ENCODE measurements at places on chromosomes 5 and 9. TPM values are rescaled to one million over a fixed set of nuclear protein-coding genes. Genes with fewer than 3 reads are reported as not detected.

DNA sequence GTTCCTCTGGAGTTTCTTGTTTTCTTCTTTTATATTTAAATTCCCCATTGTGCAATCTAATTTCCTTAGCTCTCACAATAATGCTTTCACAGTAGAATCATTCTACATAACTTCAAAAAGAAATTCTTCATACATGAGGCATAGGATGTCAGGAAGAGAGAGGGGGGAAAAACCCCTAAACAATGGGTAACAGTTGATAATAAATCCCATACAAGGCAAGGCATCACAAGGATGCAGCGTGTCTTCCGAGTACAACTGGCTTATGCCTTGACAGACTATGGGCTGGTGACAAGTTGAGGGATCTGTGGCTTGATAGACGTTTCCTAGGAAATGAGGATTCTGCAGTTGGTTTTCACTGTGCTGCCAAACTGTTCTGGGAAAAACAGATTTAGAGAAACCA lies 247.4 kb downstream of the ARL15 start:
- peak; percentile 42 for DNase-seq

DNA sequence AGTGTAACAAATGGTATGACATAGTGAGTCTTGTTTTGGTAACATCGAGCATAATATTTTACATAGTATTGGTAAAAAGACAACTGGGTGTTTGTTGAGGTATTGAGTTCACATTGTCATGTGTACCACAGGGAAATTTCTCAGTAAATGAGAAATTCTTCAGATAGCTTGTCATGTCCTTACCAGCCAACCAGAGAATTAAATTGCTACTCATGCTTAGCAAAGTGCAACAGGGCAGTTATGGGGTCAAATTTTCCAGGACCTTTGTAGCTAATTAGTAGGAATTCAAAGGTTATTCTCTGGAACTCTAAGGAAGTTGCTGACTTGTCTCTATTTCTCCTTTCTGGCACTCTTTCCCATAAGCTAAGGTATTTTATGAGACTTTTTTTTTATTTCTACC lies 595.7 kb downstream of the EFNA5 start:
- no peak for DNase-seq

GRCh38 chr5:142722146-142722545 lies 36.3 kb upstream of the FGF1 start:
- no peak for DNase-seq

DNA sequence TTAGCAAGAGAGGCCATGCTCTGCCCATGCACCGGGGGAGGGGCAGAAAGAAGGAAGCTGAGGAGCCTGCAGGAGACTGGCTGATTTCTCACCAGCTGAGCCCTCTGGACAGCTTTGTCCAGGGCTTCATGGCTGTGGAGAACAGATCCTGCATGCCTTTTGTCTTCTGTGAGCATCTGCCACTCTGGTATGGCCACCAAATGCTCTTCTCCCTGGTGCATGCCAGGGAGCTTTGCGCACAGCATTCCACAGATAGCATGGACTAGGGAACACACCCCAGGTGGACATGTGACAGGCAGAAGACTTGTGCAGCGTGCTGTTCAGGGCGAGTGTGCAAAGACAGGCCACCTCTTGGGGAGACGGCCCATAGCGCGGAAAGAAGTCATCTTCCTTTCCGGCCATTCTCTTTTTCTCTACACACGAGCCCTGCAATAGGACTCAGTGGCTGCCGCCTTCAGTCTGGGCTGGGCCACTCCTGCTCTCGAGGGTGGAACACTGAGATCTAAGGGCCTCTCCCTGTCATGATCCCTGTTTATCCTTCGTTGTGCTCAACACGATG lies 56.7 kb downstream of the GADD45G start:
- DNase-seq: no peak

- DNase-seq: no peak
Observed at GRCh38 chr9:97866848-97867247, 13.8 kb downstream of the FOXE1 start.

DNA sequence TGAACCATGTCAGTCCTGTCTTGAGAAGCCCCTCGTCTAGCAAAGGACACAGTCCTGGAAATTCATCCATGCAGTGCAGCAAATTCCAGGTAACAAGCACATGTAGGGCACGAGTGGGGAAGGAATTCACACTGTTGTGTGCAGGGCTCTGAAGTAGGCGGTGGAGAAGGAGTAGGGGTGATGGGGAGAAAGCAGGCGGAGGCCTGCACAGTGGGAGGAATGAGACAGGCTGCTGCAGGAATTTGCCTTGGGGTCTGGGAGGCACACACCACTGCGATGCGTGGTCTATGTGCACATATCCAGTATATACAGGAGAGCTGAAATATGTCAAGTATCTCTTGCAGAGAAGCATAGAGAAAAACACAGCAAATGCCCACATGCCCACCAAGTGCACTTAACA lies 249.2 kb upstream of the IRX2 start:
- no peak for DNase-seq

DNA sequence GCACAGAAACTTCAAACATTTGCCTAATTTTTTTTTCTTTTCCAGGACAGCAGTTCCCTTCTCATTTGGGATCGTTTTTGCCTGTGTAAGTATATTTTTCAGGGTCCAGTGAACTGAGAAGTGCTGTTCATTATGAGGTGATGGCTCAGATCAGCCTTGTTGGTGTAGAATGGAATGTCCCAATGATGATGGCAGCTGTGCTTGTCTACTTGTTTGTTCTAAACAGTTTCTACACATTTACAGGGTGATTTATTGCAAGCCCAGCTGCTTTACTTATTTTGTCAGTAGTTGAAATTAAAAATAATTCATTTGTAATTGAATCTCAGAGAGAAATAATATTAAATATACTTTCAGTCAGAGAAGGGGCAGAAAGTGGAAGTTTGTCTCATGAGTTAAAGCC lies 337.6 kb upstream of the SEMA6A start:
- DNase-seq: no peak

GRCh38 chr9:28671000-28671399 lies 1097.7 kb upstream of the C9orf72 start:
- no peak for DNase-seq

DNA sequence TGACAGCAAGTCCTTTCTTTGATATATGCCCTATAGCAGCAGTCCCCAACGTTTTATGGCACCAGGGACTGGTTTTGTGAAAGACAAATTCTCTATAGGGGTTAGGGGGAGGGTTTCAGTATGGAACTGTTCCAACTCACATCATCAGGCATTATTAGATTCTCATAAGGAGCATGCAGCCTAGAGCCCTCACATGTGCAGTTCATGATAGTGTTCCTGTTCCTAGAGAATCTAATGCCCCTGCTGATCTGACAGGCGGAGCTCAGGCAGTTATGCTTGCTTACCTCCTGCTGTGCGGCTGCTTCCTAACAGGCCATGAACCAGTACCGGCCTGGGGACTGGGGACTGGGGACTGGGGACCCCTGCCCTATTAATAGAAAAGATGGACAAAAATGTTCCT lies 2.7 kb upstream of the RAPGEF6 start:
- DNase-seq: no peak

- peak; percentile 12 for DNase-seq
Observed at GRCh38 chr9:128215491-128216409, 12.6 kb downstream of the DNM1 start.

DNA sequence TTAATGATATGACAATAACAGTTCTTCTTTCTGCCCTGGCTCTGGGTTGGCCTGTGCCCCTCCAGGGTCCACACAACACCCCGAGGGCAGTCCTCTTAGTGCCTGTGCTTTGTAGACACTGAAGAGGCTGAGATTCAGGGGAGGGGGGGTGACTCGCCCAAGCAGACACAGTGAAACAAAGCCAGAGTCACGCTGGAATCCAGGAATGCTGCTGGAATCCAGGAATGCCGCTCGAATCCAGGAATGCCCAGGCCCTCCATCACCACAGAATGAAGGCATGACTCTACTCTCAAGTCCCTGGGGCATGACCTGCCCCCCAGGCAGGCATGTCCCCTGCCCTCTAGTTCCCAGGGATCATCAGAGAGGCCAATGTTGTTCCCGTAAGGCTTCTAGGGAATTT lies 73.1 kb downstream of the LRSAM1 start:
- no peak for DNase-seq

- DNase-seq: no peak
Observed at GRCh38 chr9:15401266-15401665, 21.4 kb upstream of the SNAPC3 start.

DNA sequence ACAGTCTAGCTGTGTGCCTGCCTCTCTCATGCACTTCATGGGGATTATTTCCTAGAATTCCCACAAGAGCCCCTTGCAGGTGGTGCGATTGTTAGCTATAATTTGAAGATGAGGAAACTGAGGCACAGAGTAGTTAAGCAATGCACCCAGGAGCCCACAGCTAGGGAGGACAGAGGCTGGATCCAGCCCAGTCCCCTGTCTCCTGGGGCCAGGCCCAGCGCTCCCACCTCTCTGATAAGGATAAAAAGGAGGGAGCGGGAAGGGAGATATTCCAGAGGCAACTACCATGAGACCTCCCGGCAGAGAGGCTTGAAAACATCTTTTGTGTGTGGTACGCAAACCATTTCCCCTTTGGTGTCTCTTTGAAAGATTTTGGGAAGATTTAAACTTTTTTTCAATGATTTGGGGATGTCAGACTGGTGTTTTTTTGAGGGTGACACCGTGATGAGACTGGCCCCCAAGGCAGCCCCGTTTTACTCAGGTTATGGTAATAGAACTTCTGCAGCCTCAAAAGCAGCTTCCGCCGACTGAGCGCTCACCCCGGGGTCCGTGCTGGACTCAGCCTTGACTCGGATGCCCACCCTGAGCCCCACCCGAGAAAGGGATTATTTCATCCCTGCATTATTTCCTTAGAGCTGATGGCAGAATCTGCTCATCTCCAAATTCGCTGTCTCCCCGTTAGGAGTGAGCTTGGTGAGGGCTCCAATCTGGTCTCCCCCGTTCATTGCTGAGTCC lies 144.7 kb upstream of the IER5L start:
- DNase-seq: no peak

GRCh38 chr5:120609570-120609969 lies 145.5 kb downstream of the PRR16 start:
- DNase-seq: no peak

DNA sequence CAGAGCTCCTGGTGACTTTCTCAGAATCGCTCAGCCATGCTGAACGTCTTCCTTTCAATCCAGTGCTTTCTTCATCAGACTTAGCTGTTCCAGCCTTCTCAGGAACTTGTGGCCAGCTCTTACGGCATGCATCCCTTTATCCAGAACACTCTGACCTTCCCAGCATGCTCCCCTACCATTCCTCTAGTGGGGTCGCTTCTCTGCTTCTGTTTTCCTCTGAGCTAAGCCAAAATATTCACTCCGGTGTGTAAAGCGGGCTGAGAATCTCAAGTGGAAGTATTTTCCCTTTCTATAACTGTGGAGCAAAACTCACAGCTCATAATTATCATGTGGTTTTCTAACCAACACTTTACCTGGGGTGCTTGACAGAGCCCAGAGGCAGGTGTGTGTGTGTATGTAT lies 6.2 kb downstream of the DCANP1 start:
- DNase-seq: no peak

SPZ1 gene
- not detected for total RNA-seq

SH3RF2 gene
- 0.84 TPM for total RNA-seq

C5orf58 gene
- total RNA-seq: not detected

INSL4 gene
- not detected for total RNA-seq

ORM2 gene
- total RNA-seq: not detected

Measured in endothelial cell of umbilical vein (primary cell).